ENCODE measurements at places on chromosomes 13 and 19.

GRCh38 chr13:50993371-50993770, 83.8 kb downstream of the RNASEH2B start:
- DNase-seq = no peak

DNA sequence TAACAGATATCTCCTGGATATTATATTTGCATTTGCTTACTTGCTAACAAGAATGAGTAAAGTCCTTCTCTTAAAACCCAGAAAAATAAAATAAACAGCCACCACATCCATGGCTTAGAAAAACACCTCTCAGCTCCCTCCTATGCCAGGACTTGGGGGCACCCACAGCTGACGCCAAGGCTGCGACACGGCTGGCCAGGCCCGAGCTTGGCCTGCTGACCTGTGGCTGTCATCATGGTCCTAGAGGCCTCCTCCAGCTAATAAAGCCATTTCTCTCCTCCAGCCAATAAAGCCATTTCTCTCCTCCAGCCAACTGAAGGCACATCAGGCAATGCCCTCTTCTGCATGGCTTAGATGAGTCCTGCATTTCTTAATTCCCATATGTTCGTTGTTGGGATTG, 20.9 kb downstream of the C19orf12 start:
- no peak for DNase-seq

GRCh38 chr13:34155931-34156607, 338.1 kb downstream of the RFC3 start:
- no peak for DNase-seq

DNA sequence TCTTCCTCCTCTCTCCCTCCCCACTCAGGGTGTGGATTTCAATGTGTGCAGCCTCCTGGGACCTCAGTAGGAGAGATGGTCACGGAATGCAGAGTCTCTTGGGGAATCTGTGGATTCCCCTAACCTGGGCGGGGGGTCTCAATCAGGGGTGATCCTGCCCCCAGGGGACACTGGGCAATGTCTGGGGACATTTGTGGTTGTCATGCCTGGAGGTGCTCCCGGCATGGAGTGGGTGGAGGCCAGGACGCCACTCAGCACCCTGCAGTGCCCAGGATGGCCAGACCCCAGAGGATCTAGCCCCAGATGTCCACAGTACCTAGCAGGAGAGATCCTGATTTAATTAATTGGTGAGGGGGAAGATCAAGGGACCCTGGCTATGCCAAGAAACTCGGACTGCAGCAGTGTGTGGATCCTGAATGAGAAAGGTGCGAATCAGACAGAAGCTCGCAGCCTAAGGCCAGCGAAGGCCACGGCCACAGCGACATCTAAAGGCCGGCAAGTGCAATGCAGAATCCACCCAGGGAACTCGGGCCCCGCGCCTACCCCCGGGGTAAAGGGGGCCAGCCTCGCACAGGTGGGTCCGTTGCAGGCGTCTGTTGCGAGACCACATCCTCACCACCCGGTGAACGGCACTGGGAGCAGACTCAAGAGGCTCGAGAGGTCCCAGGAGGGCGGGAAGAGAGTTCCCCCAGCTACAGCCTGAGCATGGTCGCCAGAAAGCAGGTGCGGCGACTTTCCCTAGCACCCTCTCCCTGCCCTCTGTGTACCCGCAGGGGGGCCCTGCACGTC, 88.8 kb downstream of the GNG7 start:
- DNase-seq = peak; percentile 71

- DNase-seq = no peak
Observed at GRCh38 chr13:75175575-75175974, 306.4 kb downstream of the TBC1D4 start.

Data from WTC11 (cell line).